SK-MEL-5 (cell line): ENCODE measurements at places on chromosomes 11 and 22.

DNA sequence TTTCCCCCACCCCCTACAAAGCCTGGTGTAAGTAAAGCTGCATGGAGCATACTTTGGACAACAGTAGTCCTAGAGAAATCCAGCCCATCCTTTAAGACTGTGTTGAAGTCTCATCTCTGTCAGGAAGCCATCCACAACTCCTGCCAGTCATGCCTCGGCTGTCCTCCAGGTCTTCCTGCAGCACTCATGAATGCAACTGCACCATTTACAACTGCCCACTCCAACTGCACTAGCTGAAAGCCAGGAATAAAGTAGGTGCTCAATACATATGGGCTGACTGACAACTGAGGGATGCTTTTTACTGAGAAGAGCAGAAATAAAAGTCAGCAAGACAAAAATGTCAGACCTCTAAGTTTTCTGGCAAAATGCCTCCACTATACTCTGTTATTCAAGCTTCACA, 27.4 kb downstream of the IL18BP start:
- DNase-seq = no peak

- DNase-seq = peak; percentile 73
Observed at GRCh38 chr11:60334005-60334620, 7.1 kb downstream of the MS4A6E start.

DNA sequence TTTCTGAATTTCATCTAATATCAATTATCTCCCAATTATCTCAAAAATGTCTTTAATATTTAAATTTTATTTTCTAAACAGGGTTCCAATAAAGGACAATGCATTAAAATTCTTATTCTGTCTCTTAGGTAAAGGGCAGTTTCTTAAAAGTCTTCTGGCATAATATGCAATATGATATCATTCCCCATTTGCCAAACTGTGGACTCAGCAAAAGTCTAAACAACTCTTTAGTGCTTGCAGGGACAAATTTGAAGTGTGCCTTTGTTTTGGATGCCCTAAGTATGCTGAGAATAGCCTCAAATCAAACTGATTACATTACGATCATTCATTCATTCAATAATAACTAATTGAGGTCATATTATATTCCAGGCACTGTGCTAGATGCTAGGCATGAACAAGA, 281.0 kb upstream of the KIRREL3 start:
- no peak for DNase-seq

GRCh38 chr11:350723-351255, 18.5 kb upstream of the B4GALNT4 start:
- no peak for DNase-seq

DNA sequence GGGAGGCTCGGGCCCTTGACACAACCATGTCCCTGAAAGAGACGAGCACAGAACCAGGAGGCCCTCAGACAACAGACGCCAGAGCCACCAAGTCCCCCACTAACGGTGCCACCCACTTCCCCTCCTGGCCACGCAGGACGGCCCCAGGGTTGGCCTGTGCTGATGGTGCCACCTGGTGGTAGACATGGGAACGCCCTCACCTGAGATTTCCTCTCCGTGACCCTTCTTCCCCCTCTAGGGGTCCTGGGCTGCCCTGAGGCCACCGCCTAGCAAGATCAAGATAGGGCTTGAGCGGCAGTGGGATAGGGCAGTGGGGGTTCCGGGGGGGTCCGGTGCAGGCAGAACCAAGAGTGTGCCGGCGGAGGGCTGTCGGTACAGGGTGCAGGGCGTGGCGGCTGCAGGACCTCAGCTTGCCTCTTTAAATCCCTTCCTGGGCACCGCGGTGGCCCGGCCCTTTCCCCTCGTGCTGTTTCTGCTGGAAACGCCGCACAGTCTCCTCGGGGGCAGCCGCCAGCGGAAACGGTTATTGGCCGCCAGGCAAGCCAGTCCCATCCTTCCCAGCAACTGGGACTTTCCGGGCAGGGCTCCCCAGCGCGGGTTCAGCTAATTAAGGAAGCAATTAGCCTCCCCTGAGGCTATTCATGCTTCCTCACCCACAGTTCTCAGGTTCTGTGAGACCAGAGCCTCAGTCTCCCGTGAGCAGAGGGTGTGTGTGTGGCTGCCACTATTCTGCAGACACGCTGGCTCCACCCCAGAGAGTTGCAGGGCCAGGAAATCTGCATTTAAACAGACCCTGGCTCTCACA, 5.5 kb upstream of the NFAM1 start:
- peak; percentile 72 for DNase-seq

DNA sequence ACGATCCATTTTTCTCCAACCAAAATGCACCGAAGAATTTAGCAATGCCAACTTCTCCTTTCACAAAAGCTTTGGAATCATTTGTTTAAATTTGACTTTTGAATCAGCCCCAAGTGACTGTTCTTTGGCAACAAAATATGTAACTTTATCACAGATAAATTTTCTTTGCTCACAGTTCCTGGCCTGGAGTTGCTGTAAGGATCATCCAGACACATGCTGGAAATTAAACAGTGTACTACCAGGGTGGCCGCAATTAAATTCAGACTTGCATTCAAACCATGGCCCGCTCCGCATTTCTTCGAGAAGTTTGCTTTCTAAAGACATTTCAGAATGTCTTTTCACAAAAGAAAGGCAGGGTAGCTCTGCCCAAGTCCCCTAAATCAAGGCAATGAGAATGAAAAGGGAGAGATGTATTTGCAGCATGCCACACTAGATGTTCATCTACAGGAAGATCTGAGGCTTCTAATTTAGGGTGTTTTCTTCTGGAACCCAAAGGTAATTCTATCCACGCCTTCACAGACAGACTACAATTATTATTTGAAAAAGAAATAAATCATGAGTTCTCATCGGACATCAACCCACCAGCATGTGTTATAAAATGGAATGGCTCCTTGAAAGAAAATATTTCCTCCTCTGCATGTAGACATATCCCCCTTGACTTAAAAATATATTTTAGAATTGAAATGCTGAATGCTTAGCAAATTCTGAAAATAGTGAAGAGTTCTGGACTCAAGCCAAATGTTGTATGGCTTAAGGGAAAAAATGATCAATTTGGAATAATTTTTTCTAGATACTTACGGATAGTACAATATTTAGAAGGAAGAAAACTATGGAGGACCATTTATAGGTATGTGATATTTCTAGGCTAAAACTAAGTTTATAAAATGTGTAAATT, 189.7 kb upstream of the BLID start:
- no peak for DNase-seq

GRCh38 chr11:95359756-95360155, 128.8 kb upstream of the SESN3 start:
- no peak for DNase-seq

DNA sequence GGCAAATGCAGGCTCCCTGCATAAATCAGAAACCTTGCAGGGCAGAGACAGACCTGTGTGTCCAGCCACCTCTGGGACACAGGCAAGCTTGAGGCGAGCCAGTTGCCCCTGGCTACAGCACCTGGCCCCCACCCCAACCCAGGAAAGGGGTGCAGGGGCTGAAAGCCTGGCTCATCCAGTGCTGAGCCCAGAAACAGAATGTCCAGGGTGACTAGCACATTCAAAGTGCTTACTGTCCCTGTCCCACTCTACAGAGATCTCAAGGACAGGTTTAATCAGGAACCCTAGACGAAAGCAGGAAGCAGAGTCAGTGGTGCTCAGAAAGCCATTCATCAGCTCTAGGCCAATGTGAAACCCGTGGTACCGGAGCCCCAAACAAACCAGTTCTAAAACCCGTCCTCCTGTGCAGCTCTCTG, 31.9 kb downstream of the PLEKHA7 start:
- no peak for DNase-seq

- no peak for DNase-seq
Observed at GRCh38 chr22:44286646-44287045, 26.1 kb downstream of the SHISAL1 start.

- DNase-seq = no peak
Observed at GRCh38 chr11:122696662-122697061, 41.1 kb downstream of the UBASH3B start.

DNA sequence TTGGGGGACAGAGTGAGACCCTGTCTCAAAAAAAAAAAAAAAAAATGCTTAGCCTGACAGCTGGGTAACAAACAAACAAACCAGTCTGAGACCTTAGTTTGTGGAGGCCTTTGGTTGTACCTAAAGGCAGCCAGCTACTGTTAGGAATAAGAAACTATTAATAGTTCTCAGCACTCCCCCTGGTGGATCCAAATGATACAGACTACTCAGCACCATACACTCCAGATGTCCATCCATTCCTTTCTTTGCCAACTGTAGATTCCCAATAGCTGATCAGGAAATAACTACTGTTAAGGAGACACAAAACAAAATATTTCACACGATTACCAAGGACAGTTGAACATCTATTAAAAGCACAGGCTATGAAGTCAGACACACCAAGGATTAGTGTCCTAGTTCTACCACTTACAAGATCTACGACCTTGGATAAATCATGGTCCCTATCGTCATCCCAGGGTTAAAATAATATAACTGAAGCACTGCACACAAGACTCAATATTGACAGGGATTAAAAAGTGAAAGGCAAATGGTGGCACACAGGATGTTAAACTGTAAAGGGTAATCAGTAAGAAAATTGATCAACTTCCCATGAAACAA, 17.2 kb downstream of the CLDN25 start:
- DNase-seq = peak; percentile 62

DNA sequence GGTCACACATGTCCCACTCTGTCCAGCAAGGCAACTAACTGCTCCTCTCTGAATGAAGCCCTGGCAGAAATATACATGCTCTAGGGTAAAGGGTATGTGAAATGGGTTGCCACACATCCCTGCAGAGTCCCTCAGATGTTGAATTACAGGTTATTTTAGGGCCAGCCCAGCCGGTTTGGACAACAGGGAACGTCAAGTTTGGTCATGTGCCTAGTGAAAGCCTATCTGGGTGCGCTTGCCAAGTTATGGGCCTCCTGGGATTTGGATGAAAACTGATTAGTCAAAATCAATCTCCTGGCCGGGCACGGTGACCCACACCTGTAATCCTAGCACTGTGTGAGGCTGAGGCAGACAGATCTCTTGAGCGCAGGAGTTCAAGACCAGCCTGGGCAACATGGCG, 10.4 kb downstream of the AP1B1 start:
- no peak for DNase-seq

DNA sequence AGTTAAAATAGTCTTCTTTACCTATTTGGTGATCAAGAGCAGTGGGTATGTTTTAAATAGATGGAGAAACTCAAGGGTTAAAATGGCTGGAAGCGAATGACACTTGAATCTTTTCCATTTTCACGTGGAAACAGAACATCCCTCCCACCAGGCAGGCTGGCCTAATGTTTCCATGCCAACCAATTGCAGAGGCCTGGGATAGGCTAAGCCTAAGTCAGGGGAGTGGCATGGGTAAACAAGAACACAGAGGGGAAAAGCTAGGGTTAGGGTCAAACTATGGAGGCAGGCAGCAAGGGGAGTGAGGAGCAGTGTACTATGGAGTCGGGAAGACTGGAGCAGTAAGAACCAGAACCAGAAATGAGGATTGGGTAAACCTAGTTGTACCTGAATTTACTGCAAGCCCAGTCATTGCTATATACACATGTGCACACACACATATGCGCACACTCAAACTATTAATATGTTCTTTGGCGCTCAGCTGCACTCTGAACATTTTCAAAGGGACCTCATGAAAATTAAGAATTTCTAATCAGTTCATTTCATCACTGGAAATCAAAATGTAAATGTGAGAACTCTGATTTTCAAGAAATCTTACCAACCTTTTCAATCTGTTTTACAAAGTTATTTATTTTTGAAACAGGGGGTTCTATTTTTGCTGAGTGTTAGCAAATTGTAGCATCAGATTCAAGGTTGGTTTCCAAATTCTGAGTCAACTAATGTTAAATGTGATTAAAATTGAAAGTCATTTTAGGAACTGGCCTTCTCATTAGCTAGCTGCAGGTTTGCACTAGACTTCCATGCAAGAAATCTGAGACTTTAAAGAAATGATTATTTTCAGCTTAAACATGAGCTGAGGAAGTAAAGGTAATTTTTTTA, 327.0 kb upstream of the CCDC90B start:
- peak; percentile 1 for DNase-seq

DNA sequence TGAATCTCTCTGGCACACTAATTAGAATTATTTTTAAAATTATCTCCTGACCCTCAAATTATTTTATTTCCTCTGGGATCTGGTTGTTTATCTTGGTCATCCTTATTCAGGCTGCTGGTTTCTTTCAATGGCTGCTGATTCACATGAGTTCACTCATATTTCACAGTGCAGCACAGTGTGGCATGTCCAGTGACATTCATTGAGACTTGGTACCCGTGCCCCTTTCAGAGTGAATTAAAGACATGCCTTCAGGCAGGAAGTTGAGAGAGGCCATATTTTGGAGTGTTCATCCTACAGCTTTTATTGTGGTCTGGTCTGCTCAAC, 13.5 kb downstream of the DCPS start:
- no peak for DNase-seq

DNA sequence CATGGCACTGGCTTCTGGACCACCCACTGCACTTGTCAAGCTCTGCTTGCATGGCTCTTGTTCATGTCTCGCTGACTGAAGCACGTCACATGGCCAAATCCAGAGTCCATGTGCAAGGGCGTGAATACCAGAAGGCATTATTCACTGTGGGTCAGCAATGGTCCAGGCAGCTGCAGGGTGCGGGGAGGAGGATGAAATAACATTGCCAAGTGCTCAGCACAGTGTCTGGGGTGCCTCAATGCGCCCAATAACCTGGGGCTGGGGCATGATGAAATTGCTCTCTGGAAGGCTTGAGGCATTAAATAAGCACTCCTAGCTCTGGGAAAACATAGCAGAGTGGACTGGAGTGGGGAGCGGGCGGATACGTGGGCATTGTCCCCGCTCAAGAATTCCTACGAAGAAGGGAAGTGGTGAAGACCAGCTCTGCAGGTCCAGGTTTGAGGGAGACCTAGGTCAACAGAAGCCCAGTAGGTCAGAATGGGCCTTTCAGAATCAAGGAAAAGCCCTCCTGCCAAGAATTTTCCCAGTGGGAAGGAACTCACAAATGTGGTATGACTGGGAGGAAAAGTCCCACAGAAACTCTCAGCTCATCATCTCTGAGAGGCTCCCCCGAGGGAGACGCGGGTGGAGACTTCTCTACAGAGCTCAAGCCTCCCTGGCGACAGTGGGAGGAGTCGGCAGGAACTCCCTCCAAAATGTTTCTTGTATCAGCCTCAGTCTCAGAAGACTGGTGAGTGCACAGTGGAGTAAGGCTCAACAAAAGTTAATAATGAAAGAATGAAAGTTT, 15.3 kb upstream of the ACCSL start:
- no peak for DNase-seq

- no peak for DNase-seq
Observed at GRCh38 chr11:117020869-117021564, 77.2 kb downstream of the SIK3 start.

- no peak for DNase-seq
Observed at GRCh38 chr11:105156231-105156630, 16.7 kb upstream of the CARD18 start.

DNA sequence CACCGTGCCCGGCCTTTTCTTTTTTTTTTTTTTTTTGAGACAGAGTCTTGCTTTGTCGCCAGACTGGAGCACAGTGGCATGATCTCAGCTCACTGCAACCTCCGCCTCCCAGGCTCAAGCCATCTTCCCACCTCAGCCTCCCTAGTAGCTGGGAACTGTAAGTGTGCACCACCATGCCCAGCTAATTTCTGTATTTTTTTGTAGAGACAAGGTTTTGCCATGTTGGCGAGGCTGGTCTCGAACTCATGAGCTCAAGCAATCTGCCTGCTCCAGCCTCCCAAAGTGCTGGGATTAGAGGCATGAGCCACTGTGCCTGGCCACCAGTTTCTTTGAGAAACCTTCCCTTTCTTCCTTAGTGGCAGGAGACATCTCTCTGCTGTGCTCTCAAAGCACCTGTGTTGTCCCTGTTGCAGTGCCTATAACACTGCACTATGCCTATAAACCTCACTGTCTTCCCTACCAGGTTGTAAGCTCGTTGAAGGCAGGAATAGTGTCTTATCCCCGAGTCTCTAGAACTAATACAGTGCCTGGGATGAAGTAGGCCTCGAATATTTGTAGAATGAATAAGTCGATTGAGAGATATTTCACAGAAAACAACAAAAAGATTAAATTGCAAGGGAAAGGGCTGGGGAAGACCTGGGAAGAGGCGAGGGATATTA, 13.7 kb downstream of the TAGLN start:
- no peak for DNase-seq
